ENCODE measurements at places on chromosomes 12 and 14.
A peak's percentile ranks its signal among the peaks of the same experiment; 100 is the strongest.

DNA sequence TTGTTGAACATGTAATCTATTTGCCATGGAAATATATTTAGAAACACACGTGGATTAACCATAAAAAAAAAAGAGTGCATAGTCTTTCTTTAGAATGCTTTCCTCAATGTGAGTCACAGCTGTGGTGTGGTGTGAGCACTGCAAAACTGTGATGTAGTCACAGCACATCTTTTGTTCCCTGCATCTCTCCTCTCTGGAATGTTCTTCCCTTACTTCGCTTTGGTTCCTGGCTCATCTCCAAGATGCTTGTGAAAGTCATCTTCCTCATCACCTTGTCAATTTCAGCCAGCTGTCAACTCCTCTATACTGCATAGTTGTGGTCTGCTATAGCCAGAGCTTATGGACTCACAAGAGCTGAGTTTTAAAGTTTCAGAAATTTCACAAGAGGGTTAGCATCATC is 60.2 kb downstream of the STAB2 start:
- peak; percentile 73 for DNase-seq

DNA sequence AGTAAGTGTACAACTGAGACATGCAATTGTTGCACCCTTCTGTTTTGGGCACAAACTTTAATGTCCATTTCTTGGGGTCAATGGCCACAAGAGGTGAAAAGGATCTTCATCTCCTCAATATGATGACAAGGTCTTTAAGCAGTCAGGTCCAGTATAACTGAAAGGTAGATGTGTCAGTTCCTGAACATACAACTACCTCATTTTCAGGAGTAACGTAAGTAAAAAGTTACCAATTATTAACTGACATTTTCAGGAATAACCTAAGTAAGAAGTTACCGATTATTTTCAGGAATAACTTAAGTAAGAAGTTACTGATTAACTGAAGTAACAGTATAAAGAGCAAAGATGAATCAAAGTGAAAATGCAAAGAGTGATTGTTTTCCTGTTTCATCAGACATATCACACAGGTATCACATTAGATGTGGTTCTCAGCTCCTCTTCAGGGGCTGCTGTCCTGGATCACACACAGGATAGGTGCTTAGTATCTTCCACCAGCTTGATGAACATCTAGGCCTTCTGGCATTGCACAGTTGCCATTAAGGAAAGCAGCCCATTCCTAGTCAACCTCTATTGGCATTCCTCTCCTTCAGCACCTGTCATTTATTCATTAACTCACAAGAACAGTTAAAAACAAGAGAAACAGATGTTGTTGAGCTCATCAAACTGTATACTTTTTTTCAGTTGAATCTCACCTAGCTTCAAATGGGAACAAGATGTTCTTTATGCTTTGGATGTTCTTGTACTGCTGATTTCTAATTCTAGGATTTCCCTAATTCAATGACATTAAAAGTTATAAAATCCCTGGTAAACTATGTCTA is 200.0 kb downstream of the FOXG1 start:
- DNase-seq, result no peak

DNA sequence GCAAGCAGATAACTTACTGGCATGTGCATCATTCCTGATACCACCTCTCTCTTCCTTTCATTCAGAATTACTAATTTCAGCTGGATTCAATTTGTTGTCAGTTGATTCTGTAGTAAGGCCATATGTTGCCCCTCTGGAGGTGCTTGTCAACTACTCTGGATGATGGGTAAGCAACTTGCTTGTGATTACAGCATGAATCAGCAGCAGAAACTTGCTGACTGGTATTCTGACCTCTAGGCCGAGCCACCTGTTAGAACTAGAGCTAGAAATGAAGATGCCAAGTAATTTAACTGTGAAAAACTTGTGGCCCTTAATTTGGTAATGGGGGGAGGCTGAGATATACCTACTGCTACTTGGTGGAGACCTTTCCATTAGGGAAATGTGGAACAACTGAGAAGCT is 5.1 kb downstream of the RNF10 start:
- DNase-seq, result no peak

DNA sequence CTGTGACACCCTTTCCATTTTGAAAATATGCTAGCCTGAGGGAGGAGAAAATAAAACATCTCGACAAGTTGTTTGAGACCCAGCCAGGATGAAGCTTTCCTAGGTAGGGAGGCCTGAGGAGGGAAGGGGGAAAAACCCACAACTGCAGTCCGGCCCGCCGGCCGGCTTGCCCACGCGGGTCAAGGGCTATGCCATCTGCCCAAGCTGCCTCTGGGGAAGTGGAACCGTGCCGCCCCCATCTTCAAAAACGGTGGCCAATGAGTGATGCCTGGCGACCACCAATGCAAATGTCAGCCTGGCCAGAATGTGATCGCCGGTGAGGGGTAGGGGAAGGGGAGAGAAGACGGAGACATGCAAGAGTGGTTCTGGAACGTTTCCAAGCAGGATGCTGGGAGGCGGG is 263.5 kb upstream of the ALG10B start:
- no peak for DNase-seq

GRCh38 chr12:70330158-70330557 is 35.9 kb upstream of the KCNMB4 start:
- DNase-seq, result no peak

GRCh38 chr14:28323951-28324741 is 442.4 kb upstream of the FOXG1 start:
- no peak for DNase-seq

DNA sequence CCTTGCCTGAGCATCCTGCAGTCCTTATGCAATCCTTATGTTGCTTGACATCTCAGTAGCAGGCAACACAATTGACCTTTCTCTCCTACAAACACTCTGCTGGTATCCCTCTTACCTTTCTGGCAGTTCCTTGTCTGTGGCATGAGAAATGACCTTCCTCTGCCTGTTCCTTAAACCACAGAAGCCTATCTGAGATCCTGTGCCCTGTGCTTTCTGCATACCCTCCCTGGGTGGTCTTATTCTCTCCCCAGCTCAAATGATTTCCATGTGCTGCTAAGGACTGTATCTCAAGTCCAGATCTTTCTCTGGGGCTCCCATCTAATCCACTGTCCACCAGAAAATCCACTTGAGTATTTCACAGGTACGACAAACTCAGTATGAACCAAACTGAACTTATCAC is 2.0 kb upstream of the ARHGAP9 start:
- no peak for DNase-seq

DNA sequence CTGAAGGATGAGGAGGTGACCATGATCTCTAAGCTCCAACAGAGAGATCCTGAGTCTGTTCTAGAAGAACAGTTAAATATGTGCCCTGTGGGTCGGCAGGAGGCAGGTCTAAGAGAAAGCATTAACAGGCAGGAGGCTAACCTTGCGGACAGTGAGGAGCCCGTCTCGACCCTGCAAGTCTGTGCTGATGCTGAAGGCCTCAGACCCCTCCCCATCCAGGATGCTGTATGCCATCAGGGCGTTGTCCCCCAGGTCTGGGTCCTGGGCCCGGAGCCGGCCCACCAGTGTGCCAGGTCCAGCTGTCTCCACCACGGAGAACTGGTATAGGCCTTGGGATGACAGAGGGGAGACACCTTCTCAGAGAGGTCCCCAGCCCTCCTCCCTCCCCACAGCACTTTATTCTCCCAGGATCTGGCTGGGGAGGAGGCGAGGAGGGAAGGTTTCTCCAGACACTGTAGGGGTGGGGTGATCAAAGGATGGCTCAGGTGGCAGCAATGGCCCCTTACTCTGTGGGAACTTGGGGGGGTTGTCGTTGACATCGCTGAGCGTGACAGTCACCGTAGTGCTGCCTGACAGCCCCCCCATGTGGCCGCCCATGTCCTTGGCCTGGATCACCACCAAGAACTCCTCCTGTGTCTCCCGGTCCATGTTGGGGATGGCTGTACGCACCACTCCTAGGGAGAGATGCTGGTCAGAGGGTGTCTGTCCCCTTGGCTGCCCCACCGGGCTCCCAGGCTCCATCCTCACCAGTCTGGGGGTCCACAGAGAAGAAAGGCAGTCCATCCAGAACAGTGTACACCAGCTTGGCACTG is 3.1 kb downstream of the CDH24 start:
- no peak for DNase-seq

GRCh38 chr14:98953551-98954348 is 318.2 kb downstream of the BCL11B start:
- DNase-seq, result peak; percentile 33

DNA sequence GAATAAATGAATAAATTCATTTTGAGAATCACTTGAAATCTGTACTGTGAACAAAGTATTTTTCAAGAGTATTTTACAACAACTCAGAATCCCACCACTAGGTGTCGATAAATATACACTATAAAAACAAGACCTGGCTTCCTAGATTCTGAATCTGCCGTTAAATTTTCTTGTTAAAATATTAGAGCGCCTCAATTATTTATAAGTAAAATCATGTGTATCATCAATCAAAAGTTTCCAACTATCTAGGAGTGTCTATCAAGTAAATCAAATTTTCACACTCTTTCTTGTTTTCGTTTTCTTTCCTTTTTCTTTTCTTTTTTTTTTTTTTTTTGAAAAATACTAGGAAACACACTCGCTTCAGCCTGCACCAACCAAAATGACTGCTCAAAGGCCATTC is 179.2 kb upstream of the DCN start:
- DNase-seq, result peak; percentile 75

GRCh38 chr12:100445081-100445481 is 28.6 kb upstream of the NR1H4 start:
- no peak for DNase-seq

DNA sequence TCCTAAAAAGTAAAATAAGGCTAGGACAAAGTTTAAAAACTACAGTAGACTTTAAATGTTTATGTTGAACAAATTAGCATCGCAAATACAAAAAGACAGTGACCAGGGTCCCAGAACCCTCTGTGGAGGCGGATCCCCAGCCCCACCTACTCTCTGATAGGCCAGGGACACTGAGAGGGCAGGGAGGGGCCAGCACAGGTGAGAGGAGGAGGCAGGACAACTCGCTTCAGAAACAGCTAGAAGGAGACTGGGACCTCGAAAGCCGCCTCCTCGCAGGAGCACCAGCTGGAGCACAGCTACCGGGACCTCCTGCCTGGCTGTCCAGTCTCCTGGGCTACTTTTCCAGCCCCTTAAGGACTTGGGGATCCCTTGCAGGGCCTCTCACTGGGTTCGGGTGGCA is 992 bp downstream of the DNAH10 start:
- DNase-seq, result no peak

- no peak for DNase-seq
Measured at GRCh38 chr12:125014526-125014925, 21.1 kb downstream of the BRI3BP start.

DNA sequence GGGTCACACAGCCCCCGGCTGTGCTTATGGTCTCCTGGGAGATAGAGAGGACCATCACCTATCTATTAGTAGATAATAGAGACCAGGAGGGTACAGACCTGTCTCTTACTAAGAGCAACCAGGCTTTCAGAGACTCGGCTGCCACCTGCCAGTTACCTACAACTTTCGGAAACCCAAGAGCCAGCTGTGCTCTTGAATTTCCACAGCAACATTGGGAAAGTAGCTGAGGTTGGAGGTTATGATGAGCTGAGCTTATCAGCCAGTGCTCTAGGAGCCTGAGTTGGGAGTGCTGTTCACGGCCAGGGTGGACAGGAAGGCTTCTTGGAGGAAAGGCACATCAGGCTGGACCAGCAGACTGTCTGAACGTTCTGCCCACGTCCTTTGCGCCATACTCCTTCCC is 67.6 kb downstream of the RIN3 start:
- DNase-seq, result no peak

GRCh38 chr12:39646963-39647362 is 27.4 kb upstream of the ABCD2 start:
- peak; percentile 4 for DNase-seq

GRCh38 chr12:87332987-87333726 is 696.0 kb downstream of the C12orf50 start:
- peak; percentile 27 for DNase-seq

- peak; percentile 75 for DNase-seq
Measured at GRCh38 chr12:88247241-88247643, 105.1 kb downstream of the TMTC3 start.

DNA sequence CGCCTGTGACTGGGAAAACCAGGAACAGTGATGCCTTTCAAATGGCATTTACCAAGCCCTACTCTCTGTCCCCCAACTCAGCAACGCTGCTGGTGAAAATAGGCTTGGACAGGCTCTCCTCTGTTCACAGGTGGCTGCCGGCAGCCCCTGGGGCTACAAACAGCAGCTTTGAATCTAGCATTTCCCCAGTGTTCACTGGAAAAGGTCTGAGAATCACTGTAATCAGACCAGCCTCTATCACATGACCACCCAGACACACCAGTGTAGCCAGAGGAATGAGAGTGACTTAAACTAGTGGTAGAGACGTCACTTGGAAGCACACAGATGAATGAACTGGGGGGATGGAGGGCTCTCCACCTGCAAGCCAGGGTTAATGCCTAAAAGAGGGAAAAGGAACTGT is 151.8 kb downstream of the FOXN3 start:
- DNase-seq, result no peak

GRCh38 chr12:60489071-60489470 is 893.2 kb downstream of the SLC16A7 start:
- DNase-seq, result no peak

DNA sequence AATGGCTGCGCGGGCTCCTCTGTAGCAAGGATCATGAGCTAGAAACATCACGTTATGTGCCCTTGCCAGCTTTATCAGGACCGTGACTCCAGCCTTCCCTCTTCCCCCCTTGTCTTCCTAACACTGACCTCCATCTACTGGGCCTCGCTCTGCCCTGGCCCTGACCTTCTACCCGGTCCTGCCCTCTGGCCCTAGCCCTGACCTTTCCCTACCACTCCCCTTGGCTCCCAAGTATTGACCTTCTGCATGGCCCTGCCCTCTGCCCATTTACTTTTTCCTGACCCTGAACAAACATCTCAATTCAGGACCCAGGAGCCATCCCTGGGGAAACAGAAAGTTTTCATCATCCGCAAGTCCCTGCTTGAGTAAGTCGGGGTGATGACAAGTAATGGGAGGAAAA is 2.0 kb downstream of the SOAT2 start:
- DNase-seq, result no peak

DNA sequence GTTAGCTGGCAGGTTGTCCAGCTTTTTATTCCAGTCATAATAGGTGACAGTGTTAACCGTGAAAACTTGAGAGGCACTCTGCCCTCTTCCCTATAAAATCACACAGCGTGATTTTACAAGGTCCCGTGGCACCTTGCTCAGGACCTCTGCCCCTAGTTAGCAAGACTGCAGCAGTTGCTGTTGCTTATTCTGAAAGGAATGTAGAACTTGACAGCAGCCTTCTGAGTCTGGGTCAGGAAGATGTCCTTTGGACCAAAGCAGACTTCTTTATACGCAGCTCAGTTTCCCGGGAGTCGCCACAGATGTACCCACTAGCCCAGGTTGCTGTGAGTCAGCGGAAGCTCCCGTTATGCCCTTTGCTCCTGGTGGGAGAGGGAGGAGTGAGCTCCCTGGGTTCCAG is 13.2 kb downstream of the PRKAB1 start:
- DNase-seq, result no peak

GRCh38 chr12:55707841-55708694 is at the start of gene ITGA7:
Gene ITGA7, minus strand, starts transcription at chr12:55707904. Its CDS starts 222 bp downstream, at chr12:55707682.
- no peak for DNase-seq
